Left cardiac atrium (tissue), 4 donors: ENCODE measurements at places on chromosomes 16 and 17. TPM values are rescaled to one million over a fixed set of nuclear protein-coding genes. Genes with fewer than 3 reads are reported as not detected.

The NGFR gene
- total RNA-seq: 31.1 TPM

The KRTAP16-1 gene
- not detected for total RNA-seq

The ARHGAP27 gene
- total RNA-seq: 27.3 TPM

The MFAP4 gene
- 44.8 TPM for total RNA-seq

The MYO18A gene
- total RNA-seq: 190 TPM

The TMC8 gene
- 3.8 TPM for total RNA-seq

The IRX6 gene
- total RNA-seq: 0.44 TPM

The NOS2 gene
- total RNA-seq: not detected

The ERN2 gene
- 0.34 TPM for total RNA-seq

The FBXO39 gene
- 0.34 TPM for total RNA-seq

The WSCD1 gene
- total RNA-seq: 10.1 TPM

The CX3CL1 gene
- 23.2 TPM for total RNA-seq

The TBC1D3H gene
- 0.32 TPM for total RNA-seq

The CCDC144A gene
- total RNA-seq: 3.4 TPM

The TBX21 gene
- 0.80 TPM for total RNA-seq

The TAC4 gene
- not detected for total RNA-seq

The CENPV gene
- 19.8 TPM for total RNA-seq

The ACADVL gene
- total RNA-seq: 891 TPM

The PRKCB gene
- total RNA-seq: 4.7 TPM

The VASN gene
- total RNA-seq: 10.6 TPM

The FBXO31 gene
- 45.6 TPM for total RNA-seq

The RNF135 gene
- total RNA-seq: 12.0 TPM

The TEX19 gene
- not detected for total RNA-seq

The TK2 gene
- 22.3 TPM for total RNA-seq

The ITGA3 gene
- total RNA-seq: 26.5 TPM

The OMG gene
- not detected for total RNA-seq

The GPR179 gene
- total RNA-seq: not detected

The SLFN14 gene
- total RNA-seq: not detected
